Myocyte (in vitro differentiated cells): ENCODE measurements at places on chromosomes 1 and 21. TPM values are rescaled to one million over a fixed set of nuclear protein-coding genes. Genes with fewer than 3 reads are reported as not detected.

- no peak for DNase-seq
Measured at GRCh38 chr1:19615438-19615837, 28.7 kb upstream of the NBL1 start.

DNA sequence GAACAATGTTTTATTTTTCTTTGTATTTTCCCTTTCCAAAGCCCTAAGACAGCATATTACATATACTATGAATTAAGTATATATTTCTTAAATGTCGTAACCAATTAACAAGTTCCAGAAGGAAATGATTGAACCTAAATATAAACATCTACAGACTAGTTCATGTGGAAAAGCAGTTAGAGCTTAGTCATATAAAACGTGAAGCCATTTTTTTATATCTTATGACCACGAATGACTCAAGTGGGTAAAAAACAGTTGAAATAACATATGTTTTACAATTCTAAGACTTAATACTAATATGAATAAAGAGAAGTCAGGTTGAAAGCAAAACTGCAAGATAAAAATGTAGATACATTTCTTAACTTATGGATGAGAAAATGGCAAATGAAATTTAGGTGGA, 307.3 kb downstream of the BRINP3 start:
- no peak for DNase-seq

DNA sequence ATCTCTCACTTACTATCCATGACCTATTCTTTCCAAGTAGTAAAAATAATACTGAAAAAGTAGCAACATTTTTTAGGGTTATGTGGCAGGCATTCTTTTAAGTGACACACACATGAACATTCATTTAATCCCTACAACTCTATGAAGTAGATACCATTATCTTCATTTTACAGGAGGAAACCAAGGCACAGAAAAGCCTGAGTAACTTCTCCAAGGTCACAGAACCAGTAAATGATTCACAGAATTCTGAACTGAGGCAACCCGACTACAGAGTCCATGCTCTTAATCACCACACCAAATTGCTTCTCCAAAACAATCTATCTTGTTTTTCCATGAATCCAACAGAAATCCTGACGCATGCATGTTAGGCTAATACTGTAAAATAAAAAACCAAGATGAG, 17.5 kb downstream of the FUBP1 start:
- no peak for DNase-seq

- DNase-seq, result no peak
Measured at GRCh38 chr1:94036730-94037129, 84.2 kb downstream of the ABCA4 start.

DNA sequence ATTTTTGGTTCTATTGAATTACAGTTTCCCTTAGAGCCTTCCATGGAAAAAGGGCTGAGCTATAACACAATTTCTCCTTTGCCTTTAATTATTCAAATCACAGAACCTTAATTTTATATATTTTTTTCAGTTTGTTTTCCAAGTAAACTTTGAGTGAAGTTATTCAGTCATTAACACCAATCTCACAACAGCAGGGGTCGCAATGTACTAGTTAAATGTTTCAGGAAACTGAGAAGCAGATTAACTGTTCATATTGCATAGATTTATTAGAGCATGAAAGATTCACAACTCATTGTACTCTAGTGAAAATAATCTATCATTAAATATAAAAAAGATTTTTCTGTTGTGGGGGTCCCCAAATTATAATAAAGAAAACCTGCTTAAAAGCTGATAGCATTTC, 64.1 kb downstream of the KIFAP3 start:
- DNase-seq, result peak; percentile 78

- no peak for DNase-seq
Measured at GRCh38 chr1:1922956-1923833, 4.1 kb upstream of the TMEM52 start.

The UBE2U gene
- not detected in 2 replicates for total RNA-seq

The FALEC gene
- total RNA-seq, result not detected in 2 replicates
